Tibial nerve (tissue), 4 donors: ENCODE measurements at places on chromosomes 7 and 10. TPM values are rescaled to one million over a fixed set of nuclear protein-coding genes. Genes with fewer than 3 reads are reported as not detected.

OR13A1 gene
- total RNA-seq: not detected

DNA sequence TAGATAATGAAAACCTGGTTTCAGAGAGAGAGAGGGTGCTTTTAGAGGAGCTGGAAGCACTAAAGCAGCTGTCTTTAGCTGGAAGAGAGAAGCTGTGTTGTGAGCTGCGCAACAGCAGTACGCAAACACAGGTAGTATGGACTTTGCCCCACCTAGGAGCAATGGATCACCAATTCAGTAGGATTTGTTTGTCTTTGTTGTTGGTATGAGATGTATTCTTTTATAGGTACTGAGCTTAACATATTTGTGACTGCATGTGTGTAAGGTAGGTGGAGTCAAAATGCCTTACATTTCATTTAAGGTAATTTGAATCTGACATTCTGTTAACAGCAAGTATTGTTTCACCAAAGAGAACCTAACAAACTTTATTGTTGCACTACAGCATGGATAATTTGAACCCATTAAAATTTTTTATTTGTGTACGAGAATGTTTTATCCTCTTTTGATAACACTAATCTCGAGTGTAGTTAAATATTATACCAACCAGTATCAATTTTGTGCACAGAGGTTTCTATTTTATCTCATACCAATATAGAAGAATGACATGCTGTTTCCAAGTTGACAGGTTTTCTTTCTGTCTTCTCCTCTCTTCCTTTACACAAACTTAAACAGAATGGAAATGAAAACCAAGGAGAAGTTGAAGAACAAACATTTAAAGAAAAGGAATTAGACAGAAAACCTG, 92.1 kb downstream of the CYP51A1 start:
- no peaks in the 10 kb centered on the region for H3K4me1 ChIP-seq
- DNase-seq: no peak
- H3K36me3 ChIP-seq: no peaks in the 10 kb centered on the region
- H3K4me3 ChIP-seq: no peak overlapping the region

- DNase-seq: no peak
- no peaks in the 10 kb centered on the region for H3K27me3 ChIP-seq
- no peaks in the 10 kb centered on the region for H3K36me3 ChIP-seq
- peaks cover 41% of the 10 kb centered on the region for H3K4me1 ChIP-seq
Observed at GRCh38 chr7:139648941-139649425, 125.5 kb downstream of the CLEC2L start.

DNA sequence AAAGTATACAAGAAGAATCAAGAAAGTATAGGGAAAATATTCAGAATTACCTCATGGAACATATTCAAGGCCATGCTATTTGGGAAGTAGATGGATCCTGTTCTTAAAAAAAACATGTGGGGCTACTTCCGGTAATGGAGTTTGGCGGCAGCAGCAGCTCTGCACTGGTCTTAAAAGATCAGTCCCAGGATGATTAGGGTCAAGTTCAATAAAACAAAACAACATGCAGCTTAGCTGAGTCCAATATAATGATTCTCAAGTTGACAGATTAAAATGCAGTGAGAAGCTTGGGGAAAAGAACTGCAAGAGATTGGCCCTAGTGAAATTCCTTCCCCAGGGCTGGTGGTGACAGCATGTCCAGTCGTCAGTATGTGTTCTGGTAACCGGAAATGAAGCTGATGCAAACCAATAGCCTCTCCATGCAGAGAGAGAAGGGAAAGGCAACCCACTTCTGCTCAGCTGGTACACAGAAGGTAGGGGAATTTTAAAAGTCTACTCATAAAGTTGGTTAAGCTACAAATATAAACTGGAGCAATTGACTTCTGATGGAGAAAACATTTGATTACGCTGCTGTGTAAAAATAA, 305.1 kb upstream of the IMMP2L start:
- DNase-seq: no peak
- no peaks in the 10 kb centered on the region for H3K27me3 ChIP-seq
- H3K4me3 ChIP-seq: no peak overlapping the region
- no peaks in the 10 kb centered on the region for H3K4me1 ChIP-seq
- no peaks in the 10 kb centered on the region for H3K36me3 ChIP-seq
- H3K27ac ChIP-seq: no peak overlapping the region

DNA sequence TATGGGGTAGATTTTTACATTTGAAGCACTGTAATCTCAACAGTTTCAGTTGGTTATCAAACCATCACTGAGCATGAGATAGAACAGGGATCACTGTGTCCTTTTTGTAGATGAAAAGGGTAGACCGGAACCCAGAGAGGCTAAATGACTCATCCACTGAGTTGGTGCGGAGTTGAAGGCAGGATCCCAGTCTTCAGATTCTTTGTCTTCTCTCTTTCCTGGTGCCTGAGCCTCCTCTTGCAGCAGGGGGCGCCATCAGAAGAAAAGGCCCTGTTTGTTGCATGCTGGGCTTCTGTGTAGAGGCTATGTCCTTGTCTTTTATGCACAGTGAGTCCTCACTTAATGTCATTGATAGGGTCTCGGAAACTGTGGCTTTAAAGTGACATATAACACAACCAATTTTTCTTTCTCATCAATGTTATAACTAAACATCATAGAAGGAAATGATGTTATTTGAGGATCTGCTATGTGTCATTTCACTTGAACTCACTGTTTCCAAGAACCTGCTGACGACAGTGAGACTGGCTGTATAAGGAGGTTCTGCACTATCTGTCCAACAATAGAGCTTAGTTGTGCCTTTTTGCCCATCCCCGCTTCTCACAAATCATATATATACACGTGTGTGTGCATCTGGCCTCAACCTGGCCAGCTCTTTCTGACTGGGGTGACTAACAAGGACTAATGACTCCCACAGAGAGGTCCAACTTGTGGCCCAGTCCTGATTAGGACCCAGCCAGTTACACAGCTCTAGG, 14.3 kb downstream of the ZNF282 start:
- no peak for DNase-seq
- no peaks in the 10 kb centered on the region for H3K27me3 ChIP-seq
- no peaks in the 10 kb centered on the region for H3K4me1 ChIP-seq
- H3K4me3 ChIP-seq: no peak overlapping the region

DNA sequence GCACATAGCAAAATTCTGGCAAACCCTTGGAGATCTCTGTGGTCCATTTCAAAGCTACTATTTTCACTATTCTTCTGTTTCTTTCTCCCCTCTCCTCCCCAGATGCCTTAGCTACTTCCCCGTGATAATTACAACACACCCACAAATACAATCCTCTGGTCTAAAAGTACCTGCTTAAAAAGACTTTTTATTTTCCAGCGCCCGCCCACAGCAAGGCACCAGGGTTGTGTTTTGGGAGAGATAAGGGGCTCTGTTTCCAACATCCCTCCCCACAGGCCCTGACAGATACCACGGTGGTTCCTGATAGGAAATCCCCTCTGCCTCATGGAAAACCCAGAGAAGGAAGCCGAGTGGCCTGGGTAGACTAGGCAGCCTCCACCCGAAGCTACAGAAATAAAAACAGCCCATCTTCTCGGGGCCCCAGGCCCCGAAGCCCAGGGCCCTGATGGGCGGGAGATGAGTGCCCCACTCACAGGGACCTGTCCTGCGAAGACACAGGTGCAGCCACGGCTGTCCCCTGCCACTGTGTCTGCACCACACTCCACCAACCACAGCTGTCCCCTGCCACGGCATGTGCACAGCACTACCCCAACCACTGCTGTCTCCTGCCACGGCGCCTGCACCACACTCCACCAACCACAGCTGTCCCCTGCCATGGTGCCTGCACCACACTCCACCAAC, 19.7 kb downstream of the CALML5 start:
- no peaks in the 10 kb centered on the region for H3K27me3 ChIP-seq
- no peak overlapping the region for H3K27ac ChIP-seq
- no peak for DNase-seq
- H3K4me1 ChIP-seq: no peaks in the 10 kb centered on the region
- H3K4me3 ChIP-seq: no peak overlapping the region
- no peaks in the 10 kb centered on the region for H3K36me3 ChIP-seq

OPN1SW gene
- not detected for total RNA-seq

GRCh38 chr7:134370135-134370534, 53.4 kb upstream of the SLC35B4 start:
- H3K27ac ChIP-seq: no peak overlapping the region
- no peak for DNase-seq
- H3K27me3 ChIP-seq: no peaks in the 10 kb centered on the region
- H3K4me1 ChIP-seq: no peaks in the 10 kb centered on the region
- H3K4me3 ChIP-seq: no peak overlapping the region

DNA sequence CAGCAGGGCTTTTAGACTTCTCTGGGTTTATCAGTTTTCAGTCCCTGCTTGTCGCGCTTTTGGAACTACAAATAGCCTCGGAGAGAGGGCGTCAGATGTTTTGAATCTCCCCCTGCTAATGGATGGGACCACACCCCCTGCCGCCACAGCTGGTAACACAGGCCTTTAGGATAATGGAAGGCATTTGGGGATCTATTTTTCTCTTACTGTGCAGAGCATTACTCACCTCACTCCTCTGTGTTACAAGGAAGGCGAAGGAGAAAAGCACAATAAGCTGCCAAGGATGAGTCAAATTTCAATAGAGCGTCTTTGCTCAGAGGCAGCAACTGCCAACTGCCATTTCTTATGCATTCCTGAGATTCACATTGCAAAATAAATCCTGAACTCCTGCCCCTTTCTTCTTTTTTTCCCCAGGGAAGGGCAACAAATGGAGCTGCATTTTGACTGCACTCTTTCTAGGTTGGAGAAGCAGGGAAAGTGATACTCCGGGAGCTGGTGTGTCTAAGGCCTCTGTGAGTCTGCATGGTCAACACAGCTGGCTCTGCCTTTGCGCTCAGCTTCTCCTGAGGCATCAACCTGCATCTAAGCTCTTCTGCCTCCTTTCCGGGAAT, 31.5 kb upstream of the SMNDC1 start:
- H3K27ac ChIP-seq: no peak overlapping the region
- H3K4me3 ChIP-seq: no peak overlapping the region
- no peaks in the 10 kb centered on the region for H3K27me3 ChIP-seq
- H3K4me1 ChIP-seq: peaks cover 13% of the 10 kb centered on the region
